ENCODE measurements at places on chromosomes 16 and 17.

DNA sequence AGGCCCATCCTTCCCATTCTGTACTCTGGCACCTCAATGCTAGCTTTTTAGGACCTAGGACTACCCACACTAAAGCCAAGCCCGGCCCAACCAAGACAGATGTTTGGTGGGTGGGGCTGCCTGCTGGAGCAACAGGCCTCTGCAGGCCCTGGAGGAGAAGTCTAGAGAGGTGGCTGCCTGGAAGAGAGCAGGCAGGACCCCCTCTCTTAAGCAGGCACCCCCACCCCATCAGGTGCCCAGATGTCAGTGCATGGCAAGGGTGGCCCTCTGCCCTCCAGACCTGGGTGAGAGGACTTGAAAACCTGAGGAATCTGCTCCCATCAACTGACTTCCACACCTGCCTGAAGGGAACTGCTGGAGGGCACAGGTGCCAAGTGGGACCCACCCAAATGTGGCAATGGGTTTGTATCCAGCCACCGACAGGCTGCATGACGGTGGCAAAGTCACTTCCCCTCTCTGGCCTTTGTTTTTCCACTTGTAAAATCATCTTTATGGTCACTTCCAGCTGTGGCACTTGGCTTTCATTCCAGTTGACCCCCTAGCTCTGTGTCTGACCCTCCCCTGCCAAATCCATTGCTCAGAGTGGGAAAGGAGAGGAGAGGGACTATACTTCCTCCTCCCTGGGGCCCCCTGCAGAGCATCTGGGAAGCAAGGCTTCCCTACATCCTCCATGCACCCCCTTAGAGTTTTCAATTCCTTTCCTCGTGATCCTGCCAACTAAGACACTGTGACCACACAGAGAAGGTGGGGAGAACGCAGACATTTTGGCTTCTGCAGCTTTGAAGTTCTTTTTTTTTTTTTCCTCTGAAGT, 1.7 kb upstream of the STAT5A start:
- no peaks in the 10 kb centered on the region for H3K27me3 ChIP-seq
- no peak overlapping the region for H3K27ac ChIP-seq
- DNase-seq, result no peak
- peaks cover 16% of the 10 kb centered on the region for H3K4me1 ChIP-seq
- peak overlapping the region; percentile 78 for H3K4me3 ChIP-seq

GRCh38 chr17:56819431-56820145, 14.1 kb downstream of the C17orf67 start:
- H3K36me3 ChIP-seq, result no peaks in the 10 kb centered on the region
- H3K4me1 ChIP-seq, result peaks cover 9% of the 10 kb centered on the region
- peak; percentile 77 for DNase-seq
- no peak overlapping the region for H3K27ac ChIP-seq
- no peak overlapping the region for H3K4me3 ChIP-seq
- H3K27me3 ChIP-seq, result no peaks in the 10 kb centered on the region

GRCh38 chr17:68868708-68869107, 86.5 kb downstream of the ABCA8 start:
- no peaks in the 10 kb centered on the region for H3K36me3 ChIP-seq
- H3K27me3 ChIP-seq, result no peaks in the 10 kb centered on the region
- peak; percentile 9 for DNase-seq
- no peaks in the 10 kb centered on the region for H3K4me1 ChIP-seq
- no peak overlapping the region for H3K27ac ChIP-seq
- no peak overlapping the region for H3K4me3 ChIP-seq

- no peak overlapping the region for H3K4me3 ChIP-seq
Measured at GRCh38 chr17:78045316-78045715, 83.2 kb downstream of the TMC6 start.

DNA sequence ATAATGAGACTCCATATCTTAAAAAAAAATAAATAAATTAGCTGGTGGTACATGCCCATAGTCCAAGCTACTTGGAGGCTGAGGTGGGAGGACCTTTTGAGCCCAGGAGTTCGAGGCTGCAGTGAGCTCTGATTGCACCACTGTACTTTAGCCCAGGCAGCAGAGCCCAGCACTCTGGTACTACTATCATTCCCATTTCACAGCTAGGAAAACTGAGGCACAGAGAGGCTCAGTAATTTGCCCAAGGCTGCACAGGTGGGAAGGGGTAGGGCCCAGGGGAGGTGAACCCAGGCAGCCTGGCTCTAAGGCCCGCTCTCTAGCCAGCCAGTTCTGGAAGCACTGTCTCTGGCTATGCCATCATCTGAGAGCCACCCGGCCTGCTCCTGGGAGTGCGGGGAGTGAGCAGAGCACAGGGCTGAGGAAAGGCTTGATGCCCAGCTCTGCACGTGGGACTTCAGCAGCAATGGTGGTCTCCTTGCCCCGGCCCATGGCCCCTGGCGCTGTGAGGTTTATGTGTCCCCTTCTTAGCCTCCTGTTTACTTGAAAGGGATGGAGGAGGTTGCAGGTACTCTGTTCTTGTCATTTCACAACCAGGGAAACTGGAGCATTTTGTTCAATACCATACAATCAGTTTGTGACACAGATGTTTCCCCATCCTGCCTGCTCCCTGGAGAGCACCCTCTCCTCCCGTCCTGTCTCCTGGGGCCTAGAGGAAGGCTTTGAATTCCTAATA, 222.3 kb downstream of the KATNIP start:
- H3K27me3 ChIP-seq, result no peaks in the 10 kb centered on the region
- no peak for DNase-seq
- H3K36me3 ChIP-seq, result peaks cover 50% of the 10 kb centered on the region

GRCh38 chr17:4858068-4858881, 25.1 kb downstream of the MINK1 start:
- H3K4me3 ChIP-seq, result no peak overlapping the region
- H3K4me1 ChIP-seq, result peaks cover 23% of the 10 kb centered on the region
- no peaks in the 10 kb centered on the region for H3K27me3 ChIP-seq

- H3K27ac ChIP-seq, result no peak overlapping the region
- H3K36me3 ChIP-seq, result no peaks in the 10 kb centered on the region
- DNase-seq, result no peak
- H3K4me1 ChIP-seq, result no peaks in the 10 kb centered on the region
- no peaks in the 10 kb centered on the region for H3K27me3 ChIP-seq
- no peak overlapping the region for H3K4me3 ChIP-seq
Measured at GRCh38 chr16:6947291-6947690, 385.4 kb upstream of the RBFOX1 start.

DNA sequence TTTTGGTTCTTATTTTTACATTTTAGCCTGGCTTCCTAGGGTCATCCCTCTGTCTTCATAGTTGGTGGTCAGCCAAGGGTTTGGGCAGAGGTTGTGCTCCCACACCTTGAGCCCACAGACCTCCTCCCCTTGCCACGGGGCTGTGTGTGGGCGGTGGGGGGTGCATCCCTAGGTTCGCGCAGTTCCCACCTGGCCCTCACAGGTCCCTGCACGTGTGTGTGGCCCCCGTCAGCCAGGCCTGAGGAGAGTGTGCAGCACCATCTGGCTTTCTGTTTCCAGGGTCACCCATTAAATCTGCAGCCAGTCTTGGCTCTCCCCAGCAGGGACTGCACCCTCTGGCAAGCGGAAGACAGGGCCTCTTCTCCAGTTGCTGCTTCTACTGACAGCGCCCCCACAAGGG, 13.6 kb upstream of the OGFOD3 start:
- peaks cover 32% of the 10 kb centered on the region for H3K36me3 ChIP-seq
- H3K4me3 ChIP-seq, result no peak overlapping the region
- DNase-seq, result no peak
- peaks cover 21% of the 10 kb centered on the region for H3K4me1 ChIP-seq
- H3K27me3 ChIP-seq, result no peaks in the 10 kb centered on the region

GRCh38 chr17:1961189-1961588, 63.9 kb downstream of the RTN4RL1 start:
- H3K27me3 ChIP-seq, result peaks cover 26% of the 10 kb centered on the region
- no peak overlapping the region for H3K4me3 ChIP-seq
- H3K27ac ChIP-seq, result no peak overlapping the region
- peaks cover 25% of the 10 kb centered on the region for H3K4me1 ChIP-seq
- H3K36me3 ChIP-seq, result no peaks in the 10 kb centered on the region
